ENCODE measurements at places on chromosomes 3 and 15.

DNA sequence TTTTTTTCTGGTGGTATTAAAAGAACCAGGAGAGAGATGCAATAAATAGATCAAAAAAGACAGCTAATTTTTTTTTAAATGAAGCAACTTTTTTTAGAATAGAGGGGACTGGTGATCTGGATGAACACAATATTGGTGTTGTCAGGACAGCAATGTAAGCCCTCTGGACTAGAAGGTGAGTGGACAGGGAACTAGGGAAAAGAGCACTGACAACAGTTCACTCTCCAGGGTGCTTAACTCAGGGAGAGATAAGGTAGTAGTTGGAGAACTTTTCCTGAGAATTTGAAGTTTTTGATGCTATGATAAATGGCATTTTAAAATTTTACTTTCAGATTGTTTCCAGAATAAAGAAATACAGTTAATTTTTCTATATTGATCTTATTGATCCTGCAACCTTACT lies 158.3 kb upstream of the STAC start:
- no peak for DNase-seq

DNA sequence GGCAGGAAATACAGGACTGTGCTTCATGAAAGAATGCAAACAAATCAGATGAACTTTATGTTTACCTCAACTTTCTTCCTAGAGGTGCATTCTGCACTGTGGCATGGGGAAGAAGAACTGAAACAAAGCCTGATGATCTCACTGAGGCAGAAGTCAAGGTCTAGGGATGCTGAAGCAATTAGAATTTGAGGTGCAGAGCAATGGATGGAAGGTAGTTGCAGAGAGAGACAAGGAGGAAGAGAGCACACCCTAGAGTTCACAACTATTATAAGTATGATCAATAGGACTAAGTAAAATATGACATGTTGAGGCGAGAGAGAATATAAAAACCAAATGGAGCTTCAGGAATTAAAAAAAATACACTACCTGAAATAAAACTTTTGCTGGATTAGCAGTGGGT lies 420.1 kb downstream of the EDEM1 start:
- DNase-seq, result no peak

DNA sequence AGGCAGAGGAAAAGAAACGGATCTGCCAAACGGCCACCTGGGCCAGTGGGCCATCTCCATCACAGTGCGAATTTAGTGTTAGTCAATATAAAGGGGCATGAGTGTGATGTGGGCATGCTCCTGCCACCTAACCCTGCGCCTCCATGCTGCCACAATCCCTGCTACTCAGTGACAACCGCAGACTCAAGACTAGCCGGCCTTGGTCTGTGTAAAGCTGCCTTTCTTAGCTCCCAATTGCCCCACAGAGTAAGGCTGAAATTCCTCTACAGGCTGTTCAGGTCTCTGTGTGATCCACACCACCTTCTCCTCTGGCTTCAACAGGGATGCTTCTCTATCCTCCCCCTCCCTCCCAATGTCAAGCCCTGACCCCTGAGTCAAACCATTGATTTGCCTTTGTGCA lies 269.7 kb downstream of the XXYLT1 start:
- DNase-seq, result no peak

DNA sequence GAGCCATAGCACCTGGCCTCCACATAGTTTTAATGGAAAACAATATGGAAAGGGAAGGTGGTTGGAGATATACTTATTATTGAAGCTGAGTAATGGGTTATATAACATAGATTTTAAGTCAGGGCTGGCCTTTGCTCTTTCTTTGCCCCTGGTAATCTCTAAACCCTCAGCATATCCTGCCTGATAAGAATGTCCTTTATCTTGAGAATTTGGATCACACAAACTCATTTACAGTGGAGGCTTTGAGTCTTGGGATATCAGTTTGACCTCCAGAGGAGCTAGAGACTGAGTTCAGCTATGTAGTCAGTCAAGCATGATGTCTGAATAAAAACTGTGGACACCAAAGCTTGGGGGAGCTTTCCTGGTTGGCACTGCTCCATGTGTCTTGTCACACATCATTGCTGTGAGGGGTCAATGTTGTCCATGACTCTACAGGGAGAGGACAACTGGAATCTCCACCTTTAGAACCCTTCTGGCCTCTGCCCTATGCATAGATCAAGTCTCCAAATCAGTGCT lies 9.0 kb upstream of the C3orf33 start:
- DNase-seq, result no peak

- peak; percentile 14 for DNase-seq
Measured at GRCh38 chr3:189144645-189145044, 27.1 kb upstream of the TPRG1 start.

- no peak for DNase-seq
Measured at GRCh38 chr3:11507719-11508118, 136.0 kb downstream of the VGLL4 start.

GRCh38 chr3:29694783-29695182 lies 413.9 kb downstream of the RBMS3 start:
- DNase-seq, result peak; percentile 76

GRCh38 chr15:74283368-74283767 lies 47.2 kb downstream of the CCDC33 start:
- DNase-seq, result no peak

DNA sequence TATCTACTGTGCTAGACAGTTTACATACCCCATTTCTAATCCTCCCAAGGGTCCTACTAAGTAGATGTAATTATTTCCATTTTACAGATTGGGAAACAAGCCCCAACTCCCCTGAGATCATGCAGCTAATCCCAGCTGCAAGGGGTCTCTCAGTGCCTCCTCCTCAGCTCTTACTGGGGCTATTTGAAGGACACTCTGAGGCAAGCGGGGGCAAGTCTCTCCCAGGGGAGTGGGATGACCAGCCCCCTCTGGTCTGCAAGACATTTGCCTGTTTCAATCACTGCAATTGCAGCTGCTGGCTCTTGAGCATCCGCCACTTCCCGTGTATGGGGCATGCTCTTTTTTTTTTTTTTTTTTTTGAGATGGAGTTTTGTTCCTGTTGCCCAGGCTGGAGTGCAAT lies 11.4 kb downstream of the LAMP3 start:
- no peak for DNase-seq

DNA sequence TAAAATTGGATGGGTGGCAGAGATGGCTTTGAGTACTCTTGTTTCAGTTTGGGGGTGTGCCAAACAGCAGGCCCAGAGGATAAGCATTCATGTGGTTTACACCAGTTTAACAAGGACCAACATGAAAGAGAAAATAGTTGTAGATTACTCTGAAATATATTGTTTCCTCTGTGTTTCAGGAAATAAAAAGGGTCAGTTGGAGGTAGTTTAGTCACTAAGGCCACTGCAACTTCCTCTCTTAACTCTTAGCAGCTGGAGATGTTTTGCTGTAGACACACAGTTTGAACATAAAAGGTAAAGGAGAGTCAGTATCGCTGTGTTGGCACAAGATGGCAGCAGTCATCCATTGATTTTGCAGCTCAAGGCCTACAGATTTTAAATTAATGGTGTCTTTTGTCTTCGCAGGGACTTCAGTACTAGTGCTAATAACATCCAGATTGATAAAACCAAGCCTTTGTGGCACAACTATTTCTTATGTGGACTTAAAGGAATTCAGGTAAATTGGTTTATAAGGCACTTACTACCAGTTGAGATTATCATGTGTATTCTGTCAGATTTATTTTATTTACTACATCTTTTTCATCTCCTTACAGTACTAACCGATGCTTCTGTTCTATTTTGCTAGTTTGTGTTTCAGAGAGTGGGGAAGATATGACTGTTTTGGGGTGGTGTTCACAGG lies 65.5 kb downstream of the GALK2 start:
- DNase-seq, result peak; percentile 87

GRCh38 chr3:10170915-10171478 lies 6.3 kb downstream of the IRAK2 start:
- no peak for DNase-seq

- DNase-seq, result no peak
Measured at GRCh38 chr15:91854639-91854990, 1.1 kb downstream of the SLCO3A1 start.

DNA sequence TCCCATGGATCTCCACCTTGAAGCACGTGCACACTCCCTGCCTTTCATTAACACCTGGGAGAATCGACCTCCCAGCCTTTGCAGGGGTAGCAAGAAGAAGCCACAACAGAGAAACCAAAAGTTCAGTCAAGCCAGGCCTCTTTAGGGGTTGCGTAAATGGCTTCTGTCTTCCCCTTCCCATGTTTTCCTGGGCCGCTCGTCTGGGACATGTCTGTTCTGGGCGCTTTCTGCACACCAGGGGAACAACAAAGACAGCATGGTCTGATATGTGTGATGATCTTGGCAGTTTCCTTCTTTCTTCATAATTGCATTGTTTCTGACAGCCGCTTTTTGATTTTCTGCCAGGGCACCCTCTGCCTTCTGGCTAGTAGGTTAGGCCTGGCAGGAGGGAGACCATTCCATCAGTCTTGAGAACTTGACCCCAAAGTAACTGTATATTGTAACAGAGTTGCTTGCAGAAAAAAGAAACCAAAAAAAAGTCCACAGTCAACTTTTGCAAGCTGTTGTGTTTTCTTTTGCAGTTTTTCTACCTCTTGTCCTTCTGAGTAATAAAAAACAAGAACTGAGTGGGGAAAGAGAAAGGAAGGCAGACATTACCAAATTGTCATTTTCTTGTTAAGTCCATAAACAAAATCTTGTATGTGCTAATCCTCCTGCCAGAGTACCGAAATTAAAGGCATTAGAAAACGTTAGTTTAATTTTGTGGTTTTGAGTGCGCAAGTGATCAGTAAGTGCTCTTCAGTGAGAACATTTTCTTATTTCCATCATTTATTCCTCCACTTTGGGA lies 56.0 kb upstream of the FURIN start:
- DNase-seq, result no peak

DNA sequence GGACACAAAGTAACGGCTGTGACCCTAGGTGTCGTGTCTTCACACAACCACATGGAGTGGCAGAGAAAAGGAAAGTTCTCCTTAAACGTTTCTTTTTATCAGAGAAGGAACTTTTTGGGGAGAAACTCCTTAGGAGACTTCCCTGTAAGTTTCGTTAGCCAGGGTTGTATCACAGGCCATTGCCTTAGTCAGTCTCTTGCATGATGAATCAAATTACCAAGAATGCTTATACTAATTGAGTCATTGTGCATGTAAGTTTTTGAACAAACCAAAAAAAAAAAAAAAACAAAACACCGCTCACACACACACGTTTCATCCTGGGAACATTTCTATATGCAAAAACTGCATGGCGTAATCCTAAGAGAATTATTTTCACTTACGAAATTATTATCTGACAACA lies 150.4 kb upstream of the SATB1 start:
- no peak for DNase-seq

- no peak for DNase-seq
Measured at GRCh38 chr15:63928185-63928842, 94.6 kb upstream of the HERC1 start.

DNA sequence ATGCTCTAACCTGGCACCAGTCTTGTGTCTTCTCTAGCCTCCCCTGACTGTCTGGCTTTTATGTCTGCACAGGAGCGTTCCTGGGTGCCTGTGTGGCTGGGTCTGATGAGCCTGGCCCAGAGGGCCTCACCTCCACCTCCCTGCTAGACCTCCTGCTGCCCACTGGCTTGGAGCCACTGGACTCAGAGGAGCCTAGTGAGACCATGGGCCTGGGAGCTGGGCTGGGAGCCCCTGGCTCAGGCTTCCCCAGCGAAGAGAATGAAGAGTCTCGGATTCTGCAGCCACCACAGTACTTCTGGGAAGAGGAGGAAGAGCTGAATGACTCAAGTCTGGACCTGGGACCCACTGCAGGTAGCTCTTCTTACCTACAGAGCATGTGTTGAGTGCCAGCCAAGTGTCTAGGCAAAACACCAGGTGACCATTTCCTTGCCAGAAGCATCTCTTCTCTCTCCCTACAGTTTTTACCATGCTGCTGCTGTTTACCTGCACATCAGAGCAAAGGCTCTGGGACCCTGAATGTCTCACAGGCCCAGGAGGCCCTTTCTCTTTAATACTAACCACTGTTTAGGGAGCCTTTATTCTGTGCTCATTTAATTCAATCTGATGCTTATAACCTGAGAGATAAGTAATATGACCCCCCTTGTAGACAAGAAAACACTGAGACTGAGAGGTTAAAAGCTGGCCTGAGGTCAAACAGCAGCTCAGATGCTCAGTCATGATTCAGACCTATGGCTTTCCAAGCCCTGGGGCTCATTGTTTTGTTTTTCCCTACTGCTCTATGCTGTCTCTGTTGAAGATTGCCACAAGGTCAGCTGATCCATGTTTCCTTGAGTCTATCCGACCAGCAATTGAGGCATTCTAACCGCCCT lies 10.4 kb downstream of the PODXL2 start:
- DNase-seq, result no peak

- peak; percentile 53 for DNase-seq
Measured at GRCh38 chr3:87076946-87077345, 86.0 kb upstream of the VGLL3 start.

- DNase-seq, result no peak
Measured at GRCh38 chr3:59153648-59154047, 103.8 kb upstream of the CFAP20DC start.

DNA sequence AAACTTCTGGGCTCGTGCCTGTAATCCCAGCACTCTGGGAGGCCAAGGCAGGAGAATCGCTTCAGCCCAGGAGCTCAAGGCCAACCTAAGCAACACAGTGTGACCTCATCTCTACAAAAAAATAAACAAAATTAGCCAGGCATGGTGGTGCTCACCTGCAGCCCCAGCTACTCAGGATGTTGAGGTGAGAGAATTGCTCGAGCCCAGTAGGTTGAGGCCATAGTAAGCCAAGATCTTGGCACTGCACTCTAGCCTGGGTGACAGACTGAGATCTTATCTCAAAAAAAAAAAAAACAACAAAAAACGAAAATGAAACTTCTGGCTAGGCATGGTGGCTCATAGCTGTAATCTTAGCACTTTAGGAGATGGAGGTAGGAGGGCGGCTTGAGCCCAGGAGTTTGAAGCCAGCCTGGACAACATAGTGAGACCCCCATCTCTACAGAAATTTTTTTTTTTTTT lies 53.7 kb downstream of the PIK3CB start:
- DNase-seq, result no peak
